ENCODE measurements at places on chromosomes 6 and 20.

GRCh38 chr6:35061651-35062410 is 79.3 kb downstream of the TCP11 start:
- no peak for DNase-seq

DNA sequence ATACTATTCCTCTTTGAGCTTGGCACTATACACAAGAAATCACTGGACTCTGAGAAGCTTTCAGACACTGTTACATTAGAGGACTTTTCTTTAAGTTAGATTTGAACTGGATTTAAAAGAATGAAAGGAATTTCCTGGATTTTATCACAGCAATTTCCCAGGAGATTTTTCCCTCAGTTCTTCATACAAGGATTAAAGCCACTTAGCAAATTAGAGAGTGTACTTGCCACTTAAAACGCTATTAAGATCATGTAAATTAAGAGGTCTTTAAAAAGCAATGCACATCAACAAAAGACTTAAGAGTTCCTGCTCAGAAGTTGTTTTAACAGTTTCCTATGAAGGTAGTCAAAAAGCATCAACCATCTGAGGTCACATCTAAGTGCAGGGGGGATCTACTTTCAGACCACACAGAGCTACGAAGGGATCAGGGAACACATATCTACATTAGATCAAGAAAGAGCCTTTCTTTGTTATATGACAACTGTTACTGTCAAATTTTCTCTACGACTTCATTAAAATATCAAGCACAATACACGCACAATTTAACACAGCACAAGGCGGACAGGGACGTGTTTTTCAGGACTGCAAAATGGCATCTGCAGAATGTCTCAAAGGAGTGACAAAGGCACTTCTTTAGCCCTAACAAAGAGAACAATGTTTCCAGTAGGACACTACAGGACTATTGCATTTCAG is 65.8 kb downstream of the EPB41L2 start:
- DNase-seq, result no peak

- no peak for DNase-seq
Observed at GRCh38 chr6:12484519-12484918, 194.4 kb downstream of the EDN1 start.

DNA sequence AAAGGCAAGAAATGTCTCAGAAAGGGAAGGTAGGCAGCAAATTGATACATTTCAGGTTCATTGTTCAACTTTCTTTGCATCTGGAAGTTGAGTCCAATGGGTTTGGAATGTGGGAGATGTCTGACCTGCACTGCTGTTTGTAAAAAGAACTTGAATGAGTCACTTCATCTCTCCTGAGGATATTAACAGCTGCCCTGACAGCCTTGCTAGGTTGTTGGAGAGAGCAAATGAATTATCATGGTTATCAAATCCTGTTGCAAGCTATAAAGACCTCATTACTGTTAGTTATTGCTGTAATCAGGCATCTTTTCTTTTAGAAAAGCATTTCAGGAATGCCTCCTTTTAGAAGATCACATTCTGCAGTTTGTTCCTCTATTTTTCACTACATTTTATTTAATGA is 23.0 kb upstream of the FLRT3 start:
- no peak for DNase-seq

DNA sequence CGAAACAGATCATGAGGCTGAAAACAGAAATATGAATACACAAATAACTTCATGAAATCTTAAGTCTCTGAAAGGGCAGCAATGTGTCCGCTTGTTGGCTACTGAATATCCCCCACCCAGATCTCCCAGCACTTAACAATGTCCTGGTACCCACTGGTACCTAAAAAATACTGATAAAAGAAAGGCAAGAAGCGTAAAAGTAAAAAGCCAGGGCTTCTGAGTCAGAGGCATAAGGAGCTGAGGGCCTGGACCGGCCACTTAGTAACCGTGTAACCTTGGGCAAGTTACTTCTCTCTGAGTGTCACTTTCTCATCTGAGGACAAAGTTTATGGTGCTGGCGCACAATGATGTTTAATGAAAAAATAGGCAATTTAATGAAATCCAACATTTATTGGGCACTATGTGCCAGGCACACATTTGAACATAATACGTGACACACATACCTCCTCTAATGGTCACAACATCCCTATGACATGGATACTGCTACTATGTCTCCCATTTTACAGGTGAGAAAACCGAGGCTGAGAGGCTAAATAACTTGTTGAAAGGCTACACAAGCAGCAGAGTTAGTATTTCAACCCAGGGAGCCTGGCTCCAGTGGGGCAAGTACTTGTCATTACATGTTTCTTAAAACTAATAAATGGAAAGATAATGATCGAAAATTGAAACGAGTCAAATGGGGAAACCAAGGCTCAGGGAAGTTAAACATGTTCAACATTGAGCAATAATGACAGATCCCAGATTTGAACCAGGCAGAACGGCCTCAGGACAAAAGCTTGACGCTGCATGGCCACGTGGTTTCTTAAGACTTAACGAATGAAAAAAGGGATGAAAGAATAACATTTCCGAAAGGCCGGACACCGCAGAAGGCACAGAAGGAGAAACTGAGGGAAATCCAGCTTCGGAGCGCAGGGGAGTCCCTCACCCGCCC is 828 bp downstream of the TP53RK start:
- no peak for DNase-seq

DNA sequence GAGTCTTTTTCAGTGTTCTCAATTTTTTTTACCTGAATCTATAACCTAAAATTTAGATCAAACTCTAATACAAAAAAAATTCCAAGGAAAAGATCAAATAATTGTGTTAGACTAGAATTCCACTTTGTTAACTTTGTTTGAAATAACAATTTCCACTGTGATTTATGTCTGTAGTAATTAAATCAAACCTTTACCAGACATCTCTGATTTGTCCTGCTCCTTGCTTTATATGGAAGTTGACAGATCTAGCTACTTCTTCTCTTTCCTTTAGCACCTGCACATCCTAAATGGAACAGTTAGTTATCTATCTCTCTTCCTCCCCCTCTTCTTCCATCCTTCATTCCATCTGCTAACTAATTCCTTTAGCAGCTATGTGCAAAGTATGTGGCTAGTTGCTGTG is 99.5 kb upstream of the TMEM30A start:
- DNase-seq, result no peak

DNA sequence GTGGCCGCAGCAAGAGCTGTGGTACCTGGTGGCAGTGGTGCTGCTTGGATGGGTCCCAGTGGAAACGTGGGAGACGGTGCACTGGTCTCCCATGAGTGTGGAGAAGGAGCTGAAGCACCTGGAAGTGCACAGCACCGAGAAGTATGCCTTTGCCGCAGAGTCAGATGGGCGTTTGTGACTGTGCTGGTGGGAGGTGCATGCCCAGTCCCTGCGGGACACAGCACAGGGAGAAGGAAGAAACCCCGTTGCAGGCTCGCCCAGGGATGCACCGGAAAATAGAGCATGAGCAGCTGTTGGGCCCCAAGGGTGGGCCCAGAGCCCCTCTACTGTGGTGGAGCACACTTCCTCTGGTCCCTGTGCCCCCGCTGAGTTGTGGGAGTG is 19.3 kb upstream of the RGS17 start:
- DNase-seq, result no peak

DNA sequence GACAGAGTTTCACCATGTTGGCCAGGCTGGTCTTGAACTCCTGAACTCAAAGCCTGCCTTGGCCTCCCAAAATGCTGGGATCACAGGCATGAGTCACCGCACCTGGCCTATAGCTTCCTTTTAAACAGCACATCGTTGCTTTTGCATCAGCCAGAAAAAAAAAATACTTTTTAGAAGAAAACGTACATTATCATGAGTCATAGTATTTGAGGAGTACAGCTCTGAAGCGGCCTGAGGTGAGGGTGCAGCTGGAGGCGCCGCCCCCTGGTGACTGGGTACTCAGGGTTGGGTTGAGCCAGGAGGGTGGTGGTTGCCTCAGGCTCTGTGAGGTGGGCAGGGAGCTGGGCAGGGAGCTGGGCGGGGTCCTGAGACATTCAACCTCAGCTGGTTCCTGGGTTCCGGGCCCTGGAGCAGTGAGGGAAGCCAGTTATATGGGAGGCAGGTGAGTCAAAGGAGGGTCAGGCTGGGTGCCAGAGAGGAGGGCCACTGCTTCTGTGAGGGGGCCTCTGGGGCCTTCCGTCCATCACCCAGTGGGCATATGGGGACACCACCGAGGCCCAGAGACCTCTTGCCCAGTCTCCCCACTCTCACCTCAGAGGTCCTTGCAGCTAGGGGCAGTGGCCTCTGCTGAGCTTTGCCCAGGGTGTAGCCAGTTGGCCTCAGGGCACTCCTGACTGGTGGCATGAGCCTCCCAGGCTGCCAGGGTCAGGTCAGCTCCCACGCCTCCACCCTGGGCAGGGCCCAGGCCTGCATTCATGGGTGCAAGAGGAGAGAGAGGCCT is 11.7 kb upstream of the ID1 start:
- DNase-seq, result no peak

DNA sequence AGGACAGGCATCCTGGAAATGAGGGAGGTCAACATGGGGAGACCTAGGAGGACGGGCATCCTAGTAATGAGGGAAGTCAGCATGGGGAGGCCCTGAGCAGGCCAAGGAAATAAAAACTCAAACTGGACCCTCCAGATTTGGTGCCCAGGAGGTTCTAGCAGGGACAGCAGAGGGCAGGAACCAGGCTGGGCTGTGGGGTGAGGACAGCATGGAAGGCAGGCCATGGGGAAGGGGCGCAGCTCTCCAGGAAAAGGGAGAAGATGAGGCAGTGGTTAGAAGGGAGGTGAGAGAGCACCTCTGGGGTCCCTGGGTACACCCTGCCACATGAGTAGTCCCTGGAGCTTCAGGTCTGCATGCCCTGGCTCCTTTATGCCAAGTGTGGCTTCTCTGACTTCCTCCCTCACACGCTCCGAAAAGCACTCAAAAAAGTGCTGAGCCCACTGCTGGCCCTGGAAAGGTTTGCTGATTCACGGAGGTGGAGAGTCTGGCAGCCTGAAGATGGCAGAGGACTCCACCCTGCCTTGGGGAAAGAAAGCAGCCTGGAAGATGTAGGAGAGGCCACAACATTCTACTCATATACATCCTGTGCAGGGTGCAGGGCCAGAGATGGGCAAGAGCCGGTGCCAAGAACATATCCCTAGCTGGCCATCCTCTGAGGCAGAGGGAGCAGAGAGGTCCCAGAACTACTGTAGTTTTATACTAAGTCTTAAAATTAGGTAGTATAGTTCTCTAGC is 154.9 kb downstream of the MRPL14 start:
- no peak for DNase-seq

DNA sequence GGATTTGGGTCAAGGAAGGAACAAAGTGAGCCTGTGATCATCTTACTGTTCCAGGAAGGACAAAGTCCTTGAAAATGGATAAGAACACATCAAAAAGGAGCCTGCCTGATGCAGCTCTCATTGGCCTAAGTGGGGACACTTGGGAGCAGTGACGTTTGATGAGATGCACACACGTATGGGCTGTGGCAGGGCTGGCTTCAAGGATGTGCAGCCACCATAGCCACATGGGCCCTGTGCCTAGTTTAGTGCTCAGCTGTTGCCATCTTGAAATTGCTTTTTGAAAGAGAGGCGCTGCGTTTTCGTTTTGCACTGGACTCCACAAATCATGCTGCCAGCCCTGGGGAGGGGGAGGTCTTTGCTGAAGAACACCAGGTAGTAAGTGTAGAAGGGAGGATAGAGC is 6.6 kb upstream of the NPEPL1 start:
- no peak for DNase-seq

- no peak for DNase-seq
Observed at GRCh38 chr20:63167026-63167917, 48.7 kb downstream of the YTHDF1 start.

DNA sequence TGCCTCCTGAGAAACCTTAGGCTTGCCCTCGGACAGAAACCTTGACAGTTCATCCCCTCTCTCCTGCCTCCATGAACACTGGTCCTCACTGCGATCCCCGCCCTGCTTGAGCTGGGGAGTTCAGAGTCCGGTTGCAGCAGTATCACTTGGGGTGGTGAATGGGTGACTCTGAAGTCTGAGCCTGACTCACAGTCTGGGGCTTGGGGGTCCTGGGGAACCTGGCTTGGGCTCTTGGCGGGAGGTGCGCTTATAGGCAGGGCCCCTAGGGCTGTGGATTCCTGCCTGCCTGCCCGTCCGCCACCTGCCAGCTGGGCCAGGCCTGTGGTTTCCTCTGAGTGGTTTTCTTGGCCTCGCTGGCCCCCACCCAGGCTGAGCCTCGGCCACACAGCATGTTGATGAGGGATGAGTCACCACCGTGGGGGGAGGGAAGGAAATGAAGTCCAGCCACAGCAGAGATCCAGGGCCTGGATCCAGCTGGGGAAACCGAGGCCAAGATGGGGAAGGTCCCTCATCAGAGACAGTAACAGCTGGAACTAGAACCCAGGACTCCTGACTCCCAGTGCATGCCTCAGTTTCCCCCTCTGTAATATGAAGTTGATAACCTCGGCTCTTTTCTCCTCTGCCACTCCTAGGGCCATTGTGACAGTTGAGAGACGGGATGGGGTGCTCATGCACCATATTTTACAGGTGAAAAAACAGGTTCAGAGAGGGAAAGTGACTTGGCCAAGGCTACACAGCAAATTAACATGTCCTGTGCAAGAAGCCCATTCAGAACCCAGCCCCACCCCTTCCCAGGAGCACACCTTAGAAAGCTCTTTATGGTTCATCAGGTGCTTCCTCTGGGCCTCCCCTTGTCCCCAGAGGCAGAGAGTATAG is 9.2 kb downstream of the FOXS1 start:
- peak; percentile 47 for DNase-seq

DNA sequence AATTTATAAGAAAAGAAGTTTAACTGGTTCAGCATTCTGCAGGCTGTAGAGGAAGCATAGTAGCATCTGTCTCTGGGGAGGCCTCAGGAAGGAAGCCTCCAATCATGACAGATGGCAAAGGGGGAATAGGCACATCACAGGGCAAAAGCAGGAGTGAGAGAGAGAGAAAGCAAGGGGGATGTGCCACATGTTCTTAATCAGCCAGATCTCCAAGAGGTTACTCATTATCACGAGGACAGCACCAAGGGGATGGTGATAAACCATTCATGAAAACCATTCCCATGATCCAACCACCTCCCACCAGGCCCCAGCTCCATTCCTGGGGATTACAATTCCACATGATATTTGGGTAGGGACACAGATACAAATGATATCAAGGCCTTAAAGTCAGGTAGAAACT is 217.5 kb upstream of the TCF21 start:
- peak; percentile 78 for DNase-seq

GRCh38 chr6:44004625-44005506 is 122.4 kb downstream of the MRPL14 start:
- DNase-seq, result no peak

GRCh38 chr6:68947721-68948120 is 312.6 kb downstream of the ADGRB3 start:
- no peak for DNase-seq

DNA sequence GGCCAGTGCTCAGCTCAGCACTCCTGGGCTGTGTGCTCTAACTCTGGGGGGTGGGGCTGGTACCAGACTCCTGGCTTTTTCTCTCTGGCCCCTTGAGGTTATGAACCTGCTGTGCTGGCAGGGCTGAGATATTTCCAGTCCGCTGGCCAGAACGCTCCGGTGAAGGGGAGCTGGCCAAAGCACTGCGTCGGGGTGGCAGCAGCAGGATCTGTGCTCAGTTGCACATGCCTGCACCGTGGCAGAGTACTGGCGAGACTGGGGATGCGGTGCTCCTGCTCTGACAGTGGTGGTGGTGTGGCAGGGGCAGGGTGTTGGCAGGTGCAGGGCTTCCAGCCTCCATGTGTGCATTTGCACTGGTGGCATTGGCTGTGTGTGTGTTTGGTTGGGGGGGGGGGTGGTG is 374.4 kb downstream of the PHF3 start:
- no peak for DNase-seq

- DNase-seq, result no peak
Observed at GRCh38 chr6:25058441-25058840, 122.7 kb upstream of the RIPOR2 start.
